Stimulated activated CD4-positive, alpha-beta T cell treated with anti-CD3 and anti-CD28 coated beads, Interleukin-2, amount 100 ng/mL, for 4 hours (primary cell): ENCODE measurements at places on chromosomes 12 and 14.

DNA sequence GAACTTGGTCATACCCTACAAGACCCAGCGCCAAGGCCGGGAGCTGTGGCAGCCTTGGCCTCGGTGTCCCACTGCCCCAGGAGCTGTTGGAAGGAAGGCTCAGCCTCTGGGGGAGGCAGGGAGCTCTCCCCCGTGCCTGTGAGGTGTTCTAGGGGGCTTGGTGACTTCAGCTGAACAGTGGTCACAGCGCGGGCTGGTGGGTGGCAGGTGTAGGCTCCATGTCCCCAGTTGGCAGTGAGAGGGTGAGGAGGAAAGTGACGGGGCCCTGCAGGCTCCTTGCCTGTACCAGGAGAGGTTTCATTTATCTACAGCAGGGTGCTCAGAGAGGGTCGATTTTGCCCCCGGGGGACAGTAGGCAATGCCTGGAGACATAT, 47.5 kb downstream of the DLK1 start:
- DNase-seq, result no peak

DNA sequence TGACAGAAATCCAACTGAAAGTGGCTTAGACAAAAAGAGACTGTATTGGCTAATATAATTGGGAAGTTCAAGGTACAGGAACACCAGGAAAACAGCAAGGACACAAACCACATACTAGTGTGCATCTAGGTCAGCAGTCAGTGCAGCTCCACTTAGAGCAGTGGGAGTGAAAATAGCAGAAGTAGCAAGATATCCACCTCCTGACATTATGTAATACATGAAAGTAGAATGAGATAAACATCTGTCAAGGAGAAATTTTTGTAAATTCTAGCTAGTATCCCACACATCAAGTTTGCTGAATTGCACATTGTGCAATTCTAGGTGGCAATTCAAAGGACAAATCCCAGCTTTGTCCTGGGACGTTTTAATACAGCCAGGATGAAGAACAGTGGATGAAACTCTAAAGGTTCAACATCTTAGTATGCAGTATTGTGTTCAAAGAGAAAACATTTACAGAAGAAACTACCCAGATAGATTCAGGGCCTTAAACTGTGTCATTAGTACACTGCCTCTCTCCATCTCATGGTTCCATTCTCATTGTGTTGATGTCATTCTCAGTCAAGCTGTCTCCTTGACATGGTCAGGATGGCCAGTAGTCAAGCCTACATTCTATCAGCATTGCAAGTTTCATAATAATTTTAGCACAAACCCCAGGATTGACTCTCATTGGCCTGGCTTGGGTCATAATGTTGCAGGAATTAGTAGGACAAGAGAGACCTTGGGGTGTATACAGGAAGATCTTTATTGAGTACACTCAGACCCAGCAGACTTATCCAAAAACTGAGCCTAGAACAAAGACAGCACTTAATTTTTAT, 56.8 kb downstream of the SDR9C7 start:
- DNase-seq, result no peak

- no peak for DNase-seq
Measured at GRCh38 chr14:42174357-42174756, 567.7 kb downstream of the LRFN5 start.

- no peak for DNase-seq
Measured at GRCh38 chr14:35295845-35296161, 3.6 kb downstream of the PSMA6 start.

DNA sequence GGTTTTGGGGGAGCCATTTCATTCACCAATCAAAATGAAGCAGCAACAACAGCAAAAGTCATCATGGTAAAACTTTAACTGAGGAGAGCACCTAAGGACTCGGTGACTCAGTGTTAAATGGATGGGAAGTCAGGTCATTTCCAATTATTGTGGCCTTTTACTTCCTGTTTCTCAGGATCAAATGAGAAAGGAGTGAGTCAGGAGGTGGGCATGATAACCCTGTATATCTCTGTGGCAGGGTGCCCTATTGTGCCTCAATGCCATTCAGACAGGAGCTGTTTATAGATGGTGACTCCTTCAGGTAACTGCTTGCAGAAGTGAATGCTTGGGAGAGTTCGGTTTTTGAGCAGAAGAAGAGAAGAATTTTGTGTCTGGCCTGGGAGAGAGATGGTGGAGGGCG, 135.5 kb upstream of the CPM start:
- DNase-seq, result no peak

GRCh38 chr14:82388488-82388887, 854.8 kb upstream of the SEL1L start:
- no peak for DNase-seq

GRCh38 chr12:93708952-93709351, 31.8 kb downstream of the CRADD start:
- no peak for DNase-seq

DNA sequence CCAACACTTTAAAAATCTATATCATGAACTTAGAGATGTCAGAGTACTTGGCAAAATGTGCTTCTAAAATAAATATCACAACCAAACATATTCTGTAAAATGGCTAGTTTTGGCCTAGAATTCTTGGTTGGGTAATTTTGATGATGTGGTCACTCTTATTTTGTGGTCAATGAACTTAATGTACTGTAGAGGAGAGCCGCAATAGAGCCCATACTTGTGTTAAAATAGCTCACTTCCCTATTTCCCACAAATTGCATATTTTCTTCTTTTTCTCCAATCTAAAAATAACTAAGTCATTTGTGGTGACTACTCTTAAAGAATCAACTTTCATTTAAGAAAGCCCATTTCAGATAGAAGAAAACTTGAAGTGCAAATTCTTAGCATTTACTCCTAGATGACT, 619.4 kb downstream of the CCER1 start:
- DNase-seq, result no peak
